ENCODE measurements at places on chromosomes 2 and 18.

GRCh38 chr2:216527600-216527999 lies 29.0 kb downstream of the RPL37A start:
- H3K36me3 ChIP-seq, result no peaks in the 10 kb centered on the region
- no peaks in the 10 kb centered on the region for H3K27me3 ChIP-seq
- DNase-seq, result no peak
- H3K4me1 ChIP-seq, result peaks cover 15% of the 10 kb centered on the region

DNA sequence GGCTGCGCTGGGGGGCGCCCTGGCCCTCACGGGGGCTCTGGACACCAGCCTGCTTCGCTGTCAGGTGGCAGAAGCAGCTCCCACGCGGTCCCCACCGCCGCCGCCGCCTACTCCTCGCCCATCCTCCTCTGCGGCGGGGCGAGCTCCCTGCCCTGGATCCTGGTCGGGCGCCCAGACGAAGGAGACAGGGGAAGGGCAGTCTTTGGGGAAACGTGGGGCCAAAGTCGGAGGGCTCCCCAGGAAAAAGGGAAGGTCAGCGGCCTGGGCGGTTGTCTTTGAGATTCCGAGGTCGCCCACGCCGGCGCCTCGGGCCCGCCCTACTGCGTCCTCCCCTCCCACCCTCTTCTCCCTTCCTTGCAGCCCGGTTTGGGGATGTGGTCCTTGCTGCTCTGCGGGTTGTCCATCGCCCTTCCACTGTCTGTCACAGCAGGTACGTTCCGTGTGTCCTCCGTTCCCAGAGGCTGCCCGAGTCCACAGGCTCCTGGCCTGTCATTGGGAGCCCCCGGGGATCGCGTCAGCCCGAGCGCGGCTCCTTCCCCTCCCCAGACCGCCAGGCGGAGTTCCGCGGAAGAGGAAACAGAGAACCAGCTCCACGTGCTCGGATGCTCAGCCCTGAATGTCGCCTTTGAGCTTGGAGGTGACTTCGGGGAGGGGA lies 800 bp downstream of the IL1RL2 start:
- no peaks in the 10 kb centered on the region for H3K4me1 ChIP-seq
- H3K36me3 ChIP-seq, result no peaks in the 10 kb centered on the region
- peak; percentile 62 for DNase-seq

- H3K27ac ChIP-seq, result no peak overlapping the region
- no peaks in the 10 kb centered on the region for H3K4me1 ChIP-seq
- DNase-seq, result no peak
- no peak overlapping the region for H3K4me3 ChIP-seq
These were observed 1404.9 kb upstream of the NXPH2 start for GRCh38 chr2:140185076-140185475.

DNA sequence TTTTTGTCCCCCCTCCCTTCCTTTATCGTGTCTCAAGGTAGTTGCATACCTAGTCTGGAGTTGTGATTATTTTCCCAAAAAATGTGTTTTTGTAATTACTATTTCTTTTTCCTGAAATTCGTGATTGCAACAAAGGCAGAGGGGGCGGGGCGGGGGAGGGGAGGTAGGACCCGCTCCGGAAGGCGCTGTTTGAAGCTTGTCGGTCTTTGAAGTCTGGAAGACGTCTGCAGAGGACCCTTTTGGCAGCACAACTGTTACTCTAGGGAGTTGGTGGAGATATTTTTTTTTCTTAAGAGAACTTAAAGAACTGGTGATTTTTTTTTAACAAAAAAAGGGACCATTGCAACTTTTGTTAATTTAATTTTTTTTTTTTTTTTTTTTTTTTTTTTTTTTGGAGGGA lies 2.1 kb downstream of the SOX11 start:
- H3K4me1 ChIP-seq, result peaks cover 12% of the 10 kb centered on the region
- peaks cover 56% of the 10 kb centered on the region for H3K27me3 ChIP-seq
- no peak overlapping the region for H3K27ac ChIP-seq
- no peak for DNase-seq
- H3K4me3 ChIP-seq, result peak overlapping the region; percentile 43

DNA sequence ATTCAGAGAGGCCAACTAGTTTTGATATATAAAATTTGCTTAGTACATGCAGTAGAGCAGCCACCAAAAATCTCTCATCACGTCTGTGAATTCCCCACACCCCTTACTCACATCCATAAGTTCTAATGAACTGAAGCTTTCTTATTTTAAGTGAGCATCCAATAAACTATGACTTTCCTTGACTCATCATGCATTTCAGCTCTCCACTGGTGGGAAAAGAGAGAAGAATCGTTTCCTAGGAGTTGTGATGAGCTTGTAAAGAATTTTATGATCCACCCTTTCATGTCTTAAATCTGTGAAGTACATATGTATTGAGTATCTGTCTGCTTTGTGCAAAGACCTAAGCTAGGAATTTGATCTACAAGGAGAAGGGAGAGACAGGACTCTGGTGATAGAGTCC lies 428.6 kb downstream of the SETBP1 start:
- no peak for DNase-seq
- H3K4me1 ChIP-seq, result peaks cover 14% of the 10 kb centered on the region
- H3K27me3 ChIP-seq, result no peaks in the 10 kb centered on the region
- no peaks in the 10 kb centered on the region for H3K36me3 ChIP-seq
- H3K4me3 ChIP-seq, result no peak overlapping the region

DNA sequence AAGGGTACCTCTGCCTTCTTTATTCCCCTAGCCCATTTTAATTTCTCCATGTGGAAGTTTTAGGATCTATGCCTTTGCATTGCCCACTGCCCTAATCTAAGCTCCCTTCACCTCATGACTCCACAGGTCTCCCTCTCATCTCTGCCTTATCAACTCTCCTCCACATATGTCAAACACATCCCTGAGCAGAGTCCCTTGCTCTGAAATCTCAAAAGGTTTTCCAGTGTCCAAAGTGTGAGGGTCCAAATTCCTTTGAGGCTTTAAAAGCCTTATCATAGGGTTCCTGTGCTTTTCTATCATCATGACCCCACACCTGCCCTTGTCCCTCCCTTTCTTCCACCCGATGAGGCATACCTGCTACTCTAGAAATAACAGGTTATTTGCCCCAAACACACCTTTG lies 38.6 kb downstream of the SLC4A1AP start:
- H3K27ac ChIP-seq, result no peak overlapping the region
- no peak for DNase-seq
- H3K4me1 ChIP-seq, result no peaks in the 10 kb centered on the region
- H3K27me3 ChIP-seq, result no peaks in the 10 kb centered on the region
- no peak overlapping the region for H3K4me3 ChIP-seq

- H3K4me1 ChIP-seq, result peaks cover 8% of the 10 kb centered on the region
- H3K36me3 ChIP-seq, result no peaks in the 10 kb centered on the region
- H3K4me3 ChIP-seq, result peak overlapping the region; percentile 55
These were observed 3.6 kb upstream of the CAPG start for GRCh38 chr2:85413592-85414420.

DNA sequence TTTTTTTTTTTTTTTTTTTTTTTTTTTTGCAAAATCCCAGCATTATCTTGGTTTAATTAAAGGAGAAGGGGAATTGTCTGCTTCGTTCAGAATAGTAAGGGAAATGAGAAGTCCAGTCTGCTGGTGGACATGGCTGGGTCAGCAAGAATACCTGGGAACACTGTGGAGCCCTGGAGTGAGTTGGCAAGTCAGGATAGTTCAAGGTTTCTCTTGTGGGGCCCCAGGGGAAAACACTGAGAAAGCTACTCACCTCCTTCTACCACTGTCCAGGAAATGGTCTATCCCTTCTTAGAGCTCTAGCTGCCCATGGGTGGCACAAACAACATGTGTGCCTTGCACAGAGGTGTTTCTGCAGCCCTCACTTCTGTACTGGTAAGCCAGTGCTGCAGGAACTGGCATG lies 169.1 kb upstream of the SIX2 start:
- no peak for DNase-seq
- H3K27ac ChIP-seq, result no peak overlapping the region
- H3K36me3 ChIP-seq, result no peaks in the 10 kb centered on the region
- H3K27me3 ChIP-seq, result peaks cover 9% of the 10 kb centered on the region

DNA sequence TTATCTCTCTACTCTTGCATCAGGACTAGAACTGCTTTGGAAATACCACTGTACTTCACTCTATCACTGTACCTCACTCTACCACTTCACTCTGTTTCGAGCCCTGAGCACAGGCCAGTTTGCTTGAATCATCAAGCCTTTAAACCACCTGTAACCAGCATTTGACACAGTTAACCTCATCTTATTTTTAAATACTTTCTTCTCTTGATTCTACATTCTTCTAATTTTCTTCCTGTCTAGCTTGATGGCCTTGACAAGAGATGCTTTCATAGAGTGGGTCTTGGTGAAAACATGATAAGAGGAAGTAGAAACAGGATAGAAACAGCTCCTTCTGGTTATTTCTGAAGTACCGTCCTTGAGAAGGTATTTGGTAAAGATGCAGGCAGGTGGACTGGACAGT lies 78.1 kb downstream of the SPIRE1 start:
- DNase-seq, result no peak
- no peaks in the 10 kb centered on the region for H3K27me3 ChIP-seq
- H3K4me1 ChIP-seq, result no peaks in the 10 kb centered on the region
- no peaks in the 10 kb centered on the region for H3K36me3 ChIP-seq

DNA sequence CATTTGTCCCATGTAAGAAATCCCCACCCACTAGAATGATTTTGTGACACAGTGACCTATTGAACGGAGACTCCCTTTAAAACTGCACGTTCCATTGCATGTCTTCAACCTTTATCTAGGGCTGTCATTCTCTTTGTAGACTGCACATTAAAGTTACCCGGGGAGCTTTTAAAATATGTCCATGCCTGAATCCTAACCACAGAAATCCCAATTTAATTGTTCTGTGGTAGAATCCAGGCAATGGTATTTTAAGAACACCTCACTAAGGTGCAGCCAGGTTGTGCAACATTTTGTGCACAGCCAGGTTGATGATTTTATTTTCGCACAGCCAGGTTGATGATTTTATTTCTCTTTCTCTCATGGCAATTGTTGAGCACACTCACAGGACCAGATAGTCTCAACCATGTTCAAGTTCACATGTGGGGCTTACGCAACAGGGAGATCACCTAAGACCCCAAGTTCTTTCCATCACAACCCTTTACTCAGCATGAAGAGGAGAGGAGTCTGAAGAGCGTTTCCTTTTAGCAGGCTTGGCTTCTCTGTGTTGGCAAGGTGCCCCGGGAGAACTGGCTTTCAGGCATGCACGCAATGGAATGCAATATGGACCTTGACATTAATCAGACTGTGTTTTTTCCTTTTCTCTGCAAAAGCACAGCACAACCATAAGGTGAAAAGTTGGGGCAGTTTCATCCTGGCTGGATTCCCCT lies 467.3 kb upstream of the ETAA1 start:
- H3K27me3 ChIP-seq, result no peaks in the 10 kb centered on the region
- H3K27ac ChIP-seq, result no peak overlapping the region
- H3K4me1 ChIP-seq, result no peaks in the 10 kb centered on the region
- peak; percentile 65 for DNase-seq
- H3K36me3 ChIP-seq, result no peaks in the 10 kb centered on the region

DNA sequence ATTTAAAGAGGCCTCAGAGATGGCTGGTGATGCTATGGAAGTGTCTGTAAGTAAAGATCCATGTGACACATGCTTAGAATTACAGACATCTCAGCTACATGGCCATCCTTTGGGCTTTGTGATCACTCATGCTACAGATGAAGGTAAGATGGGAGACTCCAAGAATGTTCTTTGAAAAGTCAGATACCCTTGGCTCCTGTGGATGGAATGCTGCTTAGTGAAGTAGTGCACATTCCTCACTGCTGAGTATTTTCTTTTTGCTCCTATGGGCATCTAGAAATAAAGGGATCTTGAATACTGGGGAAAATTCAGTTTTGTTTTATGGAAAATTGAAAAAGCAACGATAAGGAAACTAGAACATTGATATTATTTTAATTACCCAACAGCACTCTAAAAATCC lies 55.2 kb upstream of the REV1 start:
- no peak for DNase-seq
- H3K4me3 ChIP-seq, result no peak overlapping the region
- H3K27me3 ChIP-seq, result no peaks in the 10 kb centered on the region
- no peaks in the 10 kb centered on the region for H3K4me1 ChIP-seq
- H3K27ac ChIP-seq, result no peak overlapping the region

- no peaks in the 10 kb centered on the region for H3K27me3 ChIP-seq
- H3K27ac ChIP-seq, result no peak overlapping the region
- no peaks in the 10 kb centered on the region for H3K4me1 ChIP-seq
- DNase-seq, result no peak
- no peak overlapping the region for H3K4me3 ChIP-seq
- H3K36me3 ChIP-seq, result no peaks in the 10 kb centered on the region
These were observed 221.6 kb downstream of the NR4A2 start for GRCh38 chr2:156110890-156111289.

GRCh38 chr18:32607816-32608215 lies 137.1 kb upstream of the GAREM1 start:
- H3K4me1 ChIP-seq, result no peaks in the 10 kb centered on the region
- H3K36me3 ChIP-seq, result no peaks in the 10 kb centered on the region
- H3K27me3 ChIP-seq, result no peaks in the 10 kb centered on the region

Measured in heart left ventricle (tissue), 16 donors.